BJ (cell line): ENCODE measurements at places on chromosomes 1 and 21.

GRCh38 chr1:48738356-48738755 is 38.3 kb downstream of the BEND5 start:
- DNase-seq, result no peak

GRCh38 chr1:112244131-112244530 is 151.9 kb upstream of the CTTNBP2NL start:
- DNase-seq, result no peak

GRCh38 chr1:216005916-216006315 is 417.3 kb downstream of the USH2A start:
- no peak for DNase-seq

DNA sequence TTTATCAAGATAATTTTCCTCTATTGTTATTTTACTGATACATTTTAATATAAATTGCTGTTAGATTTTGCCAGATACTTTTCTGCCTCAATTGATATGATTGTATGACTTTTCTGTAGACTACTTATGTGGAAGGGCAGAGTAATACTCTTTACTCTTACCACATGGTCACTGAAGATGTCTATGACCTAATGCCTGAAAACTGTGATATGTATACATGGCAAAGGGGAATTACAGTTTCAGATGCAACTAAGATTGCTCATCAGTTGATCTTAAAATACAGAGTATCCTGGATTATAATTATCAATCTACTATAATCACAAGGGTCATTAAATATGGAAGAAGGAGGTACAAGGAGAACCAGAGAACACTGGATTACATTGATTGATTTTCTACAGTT is 1528.0 kb downstream of the BRINP3 start:
- DNase-seq, result no peak

GRCh38 chr21:32687643-32688345 is 40.0 kb downstream of the SYNJ1 start:
- DNase-seq, result no peak

DNA sequence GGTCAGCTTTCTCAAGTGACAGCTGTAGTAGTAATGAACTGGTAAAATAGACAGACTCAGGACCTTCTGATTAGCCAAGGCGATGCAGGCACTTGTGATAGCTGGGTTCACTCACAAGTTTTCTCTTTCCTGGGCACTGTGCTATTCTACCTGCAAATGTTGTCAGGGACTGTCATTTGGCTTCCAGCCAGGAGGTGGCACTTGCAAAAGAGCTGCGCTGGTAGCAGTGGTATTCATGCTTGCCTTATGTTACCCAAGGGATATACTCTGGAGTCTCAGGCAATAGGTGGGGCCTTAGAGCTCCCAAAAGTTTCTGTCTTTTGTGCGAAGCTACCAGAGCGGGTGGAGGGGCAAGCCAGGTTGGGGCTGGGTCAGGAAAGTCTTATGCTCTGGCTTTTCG is 23.5 kb downstream of the IFI44 start:
- no peak for DNase-seq
